ENCODE measurements at places on chromosomes 16 and 17.

GRCh38 chr17:45102856-45103255, 29.5 kb downstream of the PLCD3 start:
- no peak for DNase-seq

DNA sequence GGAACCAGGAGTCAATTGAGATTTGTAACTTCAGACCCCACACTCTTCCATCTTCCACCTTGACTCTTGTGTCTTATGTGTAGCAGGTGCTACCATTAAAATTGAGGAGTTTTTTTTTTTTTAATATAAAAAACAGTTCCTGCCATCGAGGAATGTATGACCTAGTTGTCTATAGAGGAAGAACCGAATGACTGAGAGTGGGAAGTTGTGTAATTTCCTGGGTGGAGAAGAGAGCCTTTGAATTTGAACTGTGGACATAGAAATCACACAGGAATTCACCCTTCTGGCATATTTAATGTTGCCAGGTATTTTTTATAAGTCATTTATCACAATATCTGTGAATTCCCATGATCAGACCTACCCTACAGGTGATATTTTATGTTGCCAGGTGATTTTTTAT, 22.0 kb downstream of the SP2 start:
- no peak for DNase-seq

- DNase-seq = no peak
Measured at GRCh38 chr17:82041144-82041814, 3.8 kb upstream of the DCXR start.

- DNase-seq = no peak
Measured at GRCh38 chr17:72150632-72151460, 30.0 kb downstream of the SOX9 start.

DNA sequence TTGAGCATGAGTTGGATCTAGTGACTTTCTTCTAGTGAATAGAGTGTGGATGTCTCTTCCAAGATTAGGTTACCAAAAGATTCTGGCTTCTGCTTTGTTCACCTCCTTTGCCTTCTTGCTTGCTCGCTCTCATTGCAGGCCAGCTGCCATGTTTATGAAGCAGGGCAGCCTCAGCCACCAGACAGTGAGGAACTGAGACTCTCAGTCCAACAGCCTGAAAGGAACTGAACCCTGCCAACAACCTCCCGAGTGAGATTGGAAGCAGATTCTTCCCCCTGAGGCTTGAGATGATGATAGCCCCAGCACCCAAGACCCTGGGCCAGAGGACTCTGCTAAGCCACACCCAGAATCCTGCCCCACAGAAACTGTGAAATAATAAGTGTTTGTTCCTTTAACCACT, 48.4 kb downstream of the NOG start:
- DNase-seq = no peak

- DNase-seq = no peak
Measured at GRCh38 chr16:21302454-21302853, 24.4 kb upstream of the CRYM start.

GRCh38 chr16:76583466-76583865, 306.3 kb downstream of the CNTNAP4 start:
- no peak for DNase-seq

- DNase-seq = no peak
Measured at GRCh38 chr17:61470530-61471136, 18.4 kb downstream of the TBX4 start.

GRCh38 chr17:80724775-80725266, 180.2 kb downstream of the RPTOR start:
- DNase-seq = no peak

- DNase-seq = no peak
Measured at GRCh38 chr17:61160789-61161445, 238.7 kb upstream of the TBX2 start.

DNA sequence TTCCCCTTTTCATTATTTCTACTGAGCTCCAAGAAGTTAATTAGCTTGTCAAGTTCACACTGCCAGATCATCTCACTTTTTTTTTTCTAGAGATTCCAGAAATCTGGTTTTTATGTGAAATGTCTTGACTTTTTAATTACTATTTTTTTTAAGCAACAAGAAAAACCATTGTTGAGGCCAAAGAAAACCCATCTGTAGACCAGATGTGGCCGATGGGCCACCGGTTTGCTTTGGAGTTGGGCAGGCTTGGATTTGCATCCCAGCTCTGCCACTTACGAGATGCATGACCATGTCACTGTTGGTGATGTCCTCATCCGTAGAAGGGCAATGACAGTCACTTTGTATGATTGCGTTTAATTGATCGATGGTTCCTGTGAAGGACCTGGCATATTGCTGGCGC, 34.2 kb upstream of the MRTFB start:
- DNase-seq = no peak

DNA sequence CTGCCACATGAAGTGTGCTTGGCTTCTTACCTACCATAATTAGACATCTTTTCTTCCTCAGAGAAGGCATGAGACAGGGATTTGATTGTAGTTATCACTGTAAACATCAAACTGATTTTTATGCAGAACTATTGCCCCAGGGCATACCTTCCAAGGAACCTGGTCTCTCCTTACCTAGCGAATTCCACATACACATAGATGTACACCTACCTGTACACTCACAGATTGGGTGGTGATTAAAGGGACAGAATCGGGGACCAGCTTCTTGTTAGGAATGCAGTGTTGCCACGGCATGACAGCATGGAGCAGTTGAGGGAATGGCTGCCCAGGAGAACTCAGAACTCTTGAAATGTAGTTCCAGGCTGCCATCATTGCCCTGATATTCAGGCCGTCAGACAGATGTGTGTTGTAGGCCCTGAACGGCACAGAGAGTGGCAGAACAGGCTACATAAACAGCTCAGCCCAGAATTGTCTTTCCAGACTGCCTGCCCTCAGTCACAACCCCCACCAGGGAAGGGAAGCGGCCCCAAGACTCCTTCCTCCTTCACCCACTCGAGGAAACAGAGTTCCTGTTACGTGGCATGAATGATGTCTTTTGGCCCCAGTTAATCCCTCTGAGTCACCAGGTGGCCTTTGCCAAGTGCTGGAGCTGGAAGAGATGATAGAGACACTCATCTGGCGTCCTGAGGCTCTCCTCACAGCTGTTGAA, 17.8 kb upstream of the NAGLU start:
- DNase-seq = no peak

DNA sequence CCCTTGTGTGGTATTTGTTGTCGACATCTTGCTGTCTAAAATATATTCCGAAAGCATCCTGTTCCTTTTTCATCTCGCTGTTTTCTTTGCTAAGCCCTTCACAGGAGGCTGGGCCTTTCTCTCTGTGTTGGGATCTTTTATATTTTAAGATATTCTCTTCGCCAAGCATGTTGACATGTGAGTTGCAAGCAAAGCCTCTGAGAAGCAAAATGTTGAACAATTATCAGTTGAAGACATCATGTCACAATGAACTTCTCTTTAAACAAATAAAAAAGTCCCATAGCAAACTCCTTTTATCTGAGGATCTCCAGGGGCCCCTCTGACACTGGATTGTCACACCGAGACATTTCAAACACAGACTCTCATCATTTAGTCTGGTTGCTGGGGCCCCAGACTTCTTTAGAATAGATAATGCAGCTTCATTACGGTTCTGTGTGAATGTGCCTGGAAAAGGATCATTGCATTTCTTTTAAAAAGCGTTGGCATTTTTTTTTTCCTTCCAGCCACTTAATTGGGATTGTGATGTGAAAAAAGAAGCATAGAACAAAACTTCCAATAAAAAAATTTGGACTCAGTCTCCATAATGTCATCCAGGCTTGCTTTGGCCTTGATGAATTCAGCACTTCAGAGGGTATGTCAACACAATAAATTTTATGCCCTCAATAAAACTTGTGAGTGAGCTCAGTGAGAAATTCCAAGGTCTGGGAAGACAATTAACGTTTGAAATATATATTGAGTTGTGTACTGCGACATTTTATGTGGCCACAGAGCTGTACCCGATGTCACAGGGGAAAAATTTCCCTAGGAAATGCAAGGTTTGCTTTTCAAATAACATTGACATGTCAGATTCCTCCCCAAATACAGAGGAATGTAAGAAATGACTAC, 496.8 kb downstream of the XYLT1 start:
- DNase-seq = no peak

DNA sequence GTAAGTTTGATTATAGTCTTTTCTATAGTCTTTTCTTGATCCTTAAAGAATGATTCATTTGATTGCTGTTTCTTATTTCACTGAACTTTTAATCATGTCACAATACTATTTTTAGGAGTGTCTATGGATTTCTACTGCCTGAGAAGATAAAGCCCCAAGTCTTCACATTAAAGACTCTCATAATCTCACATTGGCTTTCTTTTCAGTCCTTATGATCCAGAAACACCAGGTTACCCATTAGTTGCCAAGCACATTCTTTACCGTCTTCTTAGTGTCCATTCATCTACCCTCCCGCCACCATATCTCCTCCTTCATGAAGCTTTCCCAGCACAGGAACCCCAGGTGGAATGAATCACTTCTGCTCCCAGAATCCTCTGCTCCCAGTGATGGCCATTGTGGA, 49.5 kb upstream of the MYOCD start:
- DNase-seq = no peak

GRCh38 chr17:68953340-68953997, 1.7 kb downstream of the ABCA8 start:
- no peak for DNase-seq

DNA sequence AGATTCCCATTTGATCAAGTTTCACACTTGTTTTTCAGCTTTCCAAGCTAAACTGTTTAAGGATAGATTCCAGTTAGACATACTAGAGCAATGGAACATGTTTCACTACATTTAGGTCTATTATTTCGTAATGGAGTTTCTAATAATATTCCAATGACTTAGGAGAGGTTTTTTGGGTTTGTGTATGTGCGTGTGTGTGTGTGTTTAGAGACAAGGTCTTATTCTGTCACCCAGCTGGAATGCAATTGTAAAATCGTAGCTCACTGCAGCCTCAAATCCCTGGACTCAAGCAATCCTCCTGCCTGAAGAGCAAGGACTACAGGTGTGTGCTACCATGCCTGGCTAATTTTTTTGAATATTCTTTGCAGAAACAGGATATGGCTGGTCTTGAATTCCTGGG, 426.3 kb downstream of the ZFHX3 start:
- no peak for DNase-seq

DNA sequence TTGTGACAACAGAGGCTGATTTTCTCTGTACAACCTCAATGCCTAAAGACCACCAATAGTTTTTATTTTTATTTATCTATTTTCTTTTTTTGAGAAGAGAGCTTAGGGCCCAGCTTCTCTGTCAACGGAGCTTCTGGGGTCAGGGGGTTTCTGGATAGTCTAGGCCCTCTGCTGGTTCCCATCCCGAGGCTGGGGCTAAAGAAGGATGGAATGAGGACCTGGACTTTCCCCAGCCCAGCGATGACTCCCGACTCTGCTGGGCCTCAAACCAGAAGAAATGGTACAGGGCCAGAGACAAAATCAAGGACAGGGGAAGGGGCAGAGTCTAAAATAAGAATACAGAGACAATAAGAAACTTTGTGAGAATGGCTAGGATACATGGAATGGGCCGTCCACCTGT, 5.7 kb upstream of the TSPOAP1 start:
- DNase-seq = no peak

DNA sequence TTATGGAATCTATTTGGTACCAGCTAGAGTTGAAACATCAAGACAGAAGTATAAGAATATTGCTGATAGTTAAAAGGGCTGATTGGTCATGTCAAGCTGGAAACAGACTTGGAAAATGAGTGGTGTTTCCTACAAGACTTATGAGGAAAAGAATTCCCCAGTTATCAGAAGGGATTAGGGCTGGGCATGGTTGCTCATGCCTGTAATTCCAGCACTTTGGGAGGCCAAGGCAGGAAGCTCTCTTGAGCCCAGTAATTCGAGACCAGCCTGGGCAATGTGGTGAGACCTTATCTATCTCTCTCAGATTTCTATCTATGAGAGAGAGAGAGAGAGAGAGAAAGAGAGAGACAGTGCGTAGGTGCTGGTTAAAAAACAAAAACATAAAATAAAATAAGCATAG, 139.5 kb upstream of the PMFBP1 start:
- DNase-seq = no peak

DNA sequence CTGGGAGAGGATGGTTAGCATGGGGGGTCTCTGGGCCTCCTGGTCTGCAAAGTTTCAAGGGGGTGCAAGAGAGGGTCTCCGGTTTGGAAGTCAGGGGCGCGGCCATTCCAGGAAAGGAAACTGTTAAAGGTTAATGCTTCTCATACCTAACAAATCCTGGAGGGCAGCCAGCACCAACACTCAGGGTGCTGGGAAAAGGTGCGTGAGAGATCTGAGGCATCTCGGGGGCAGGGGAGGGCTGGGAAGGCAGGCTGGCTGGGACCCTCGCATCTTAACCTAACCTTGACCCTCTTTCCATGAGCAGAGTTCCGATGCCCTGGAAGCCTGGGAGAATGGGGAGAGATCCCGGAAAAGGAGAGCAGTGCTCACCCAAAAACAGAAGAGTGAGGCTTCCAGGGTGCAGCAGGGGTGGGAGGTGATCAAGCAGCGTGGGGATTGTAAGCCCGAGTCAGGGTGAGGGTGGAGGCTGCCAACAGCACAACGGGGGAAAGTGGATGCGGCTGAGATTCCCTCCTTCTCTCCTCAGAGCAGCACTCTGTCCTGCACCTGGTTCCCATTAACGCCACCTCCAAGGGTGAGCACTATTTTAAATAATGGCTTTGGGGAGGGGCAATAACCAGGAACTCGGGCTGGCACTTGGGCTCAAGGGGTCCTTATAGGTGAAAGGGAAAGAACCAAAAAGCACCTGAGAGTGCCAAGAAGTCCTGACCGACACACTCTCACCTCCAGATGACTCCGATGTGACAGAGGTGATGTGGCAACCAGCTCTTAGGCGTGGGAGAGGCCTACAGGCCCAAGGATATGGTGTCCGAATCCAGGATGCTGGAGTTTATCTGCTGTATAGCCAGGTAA, 996 bp downstream of the TNFSF13 start:
- DNase-seq = no peak

DNA sequence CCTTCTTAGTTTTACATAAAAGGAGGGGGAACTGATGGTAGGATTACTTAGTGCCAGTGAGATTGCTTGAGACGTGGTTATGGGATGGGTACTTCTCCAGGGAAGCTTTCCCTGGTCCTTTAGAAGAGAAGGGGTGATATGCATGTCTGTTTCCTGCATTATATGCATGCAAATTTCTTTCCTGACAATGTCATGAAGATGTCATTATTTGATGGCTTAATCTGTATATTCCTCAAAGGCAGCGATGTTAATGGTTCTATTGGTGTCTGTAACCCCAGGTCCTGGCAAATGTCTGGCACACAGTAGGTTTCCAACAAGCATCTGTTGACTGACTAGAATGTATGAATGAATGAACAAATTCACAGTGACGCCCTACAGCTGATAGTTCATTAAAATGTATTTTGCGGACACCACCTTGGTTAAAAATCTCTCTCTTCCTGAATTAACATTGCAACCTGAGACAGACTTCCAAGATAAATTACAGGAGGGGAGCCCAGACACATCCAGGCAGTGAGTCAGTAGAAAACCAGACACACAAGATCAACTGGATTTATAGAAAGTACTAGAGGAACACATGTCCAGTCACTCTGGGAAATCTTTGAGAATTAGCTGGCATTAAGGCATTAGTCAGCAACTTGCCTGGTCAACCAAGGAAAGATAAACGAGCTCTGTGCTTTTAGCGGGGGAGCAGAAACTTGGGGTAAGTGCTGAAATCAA, 293.4 kb downstream of the XYLT1 start:
- DNase-seq = no peak

GRCh38 chr17:17751489-17752088, 70.3 kb downstream of the RAI1 start:
- no peak for DNase-seq

Measured in nephron progenitor cell (in vitro differentiated cells).